ENCODE measurements at places on chromosomes 6 and 20.

GRCh38 chr20:58707770-58708169 lies 15.2 kb downstream of the NPEPL1 start:
- DNase-seq = no peak

GRCh38 chr20:33147299-33147698 lies 20.7 kb upstream of the BPIFA2 start:
- no peak for DNase-seq

GRCh38 chr6:162184465-162184864 lies 543.1 kb downstream of the PRKN start:
- DNase-seq = no peak

DNA sequence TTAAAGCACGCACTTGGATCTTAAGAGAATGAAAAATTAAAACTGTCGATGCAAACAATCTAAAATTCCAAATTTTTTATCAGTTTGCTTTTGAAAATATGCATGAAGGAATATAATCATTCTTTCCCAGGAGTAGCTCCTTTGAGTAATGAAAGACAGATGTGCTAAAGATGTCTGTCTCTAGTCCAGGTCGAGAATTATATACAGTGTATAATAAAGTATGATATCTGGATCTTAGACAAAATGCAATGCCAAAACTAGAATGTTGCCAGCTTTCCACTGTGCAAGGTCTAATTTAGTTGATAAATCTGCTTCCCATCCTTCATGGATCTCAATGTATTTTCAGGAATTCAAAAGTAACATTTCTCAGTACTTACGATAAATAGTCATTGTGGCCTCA lies 65.1 kb upstream of the ADGRG6 start:
- DNase-seq = no peak

- no peak for DNase-seq
Observed at GRCh38 chr20:57470212-57470522, 54.8 kb downstream of the CTCFL start.

DNA sequence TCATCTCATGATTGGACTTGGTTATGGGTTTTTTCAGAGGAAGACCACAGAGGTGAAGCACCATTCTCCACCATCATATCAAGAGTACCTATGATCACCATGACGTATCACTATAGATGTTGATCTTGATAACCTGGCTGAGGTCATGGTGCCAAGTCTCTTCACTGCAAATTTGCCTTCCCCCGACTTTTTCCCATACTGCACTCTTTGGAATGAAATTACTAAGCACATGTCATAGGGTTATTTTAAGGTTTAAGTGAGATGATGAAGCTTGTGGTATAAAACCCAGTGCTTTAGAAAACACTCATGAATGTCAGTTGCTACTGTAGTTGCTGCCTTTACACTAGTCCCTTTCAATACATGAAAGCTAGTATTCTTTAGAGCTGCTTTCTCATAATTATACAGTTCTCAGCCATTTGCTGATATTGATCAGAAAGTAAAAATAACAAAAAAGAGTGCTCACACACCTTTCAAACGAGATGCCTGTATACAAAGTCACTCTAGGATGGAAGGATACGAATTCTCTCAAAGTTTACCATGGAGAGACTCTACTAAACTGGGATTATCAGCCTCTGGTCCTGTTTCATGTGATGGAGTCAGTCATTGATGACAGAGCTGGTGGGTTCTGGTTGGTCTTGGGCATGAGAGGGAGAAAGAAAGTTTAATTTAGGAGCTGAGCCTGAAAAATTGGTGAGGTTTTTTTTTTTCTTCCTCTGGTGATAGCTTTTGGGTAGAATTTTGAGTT lies 228.1 kb downstream of the PRL start:
- DNase-seq = no peak

- DNase-seq = no peak
Observed at GRCh38 chr6:46510651-46511050, 19.4 kb upstream of the RCAN2 start.

DNA sequence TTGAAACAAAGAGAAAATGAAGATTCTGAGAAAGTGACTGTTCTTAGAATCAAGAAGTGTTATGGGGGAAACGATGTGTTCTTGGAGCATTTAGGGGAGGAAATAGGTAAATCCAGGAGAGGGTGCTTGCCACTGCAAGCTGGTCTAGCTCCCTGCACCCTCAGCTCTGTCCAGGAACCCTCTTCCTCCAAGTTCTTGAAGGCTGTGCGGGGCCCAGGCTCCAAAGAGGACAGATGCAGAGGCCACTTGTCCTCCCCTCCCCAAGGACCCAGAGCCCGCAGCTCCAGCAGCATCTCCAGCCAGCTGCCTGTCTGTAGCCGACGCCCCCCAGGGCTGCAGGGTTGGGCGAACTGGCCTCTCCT lies 87.9 kb downstream of the CDC5L start:
- DNase-seq = no peak

DNA sequence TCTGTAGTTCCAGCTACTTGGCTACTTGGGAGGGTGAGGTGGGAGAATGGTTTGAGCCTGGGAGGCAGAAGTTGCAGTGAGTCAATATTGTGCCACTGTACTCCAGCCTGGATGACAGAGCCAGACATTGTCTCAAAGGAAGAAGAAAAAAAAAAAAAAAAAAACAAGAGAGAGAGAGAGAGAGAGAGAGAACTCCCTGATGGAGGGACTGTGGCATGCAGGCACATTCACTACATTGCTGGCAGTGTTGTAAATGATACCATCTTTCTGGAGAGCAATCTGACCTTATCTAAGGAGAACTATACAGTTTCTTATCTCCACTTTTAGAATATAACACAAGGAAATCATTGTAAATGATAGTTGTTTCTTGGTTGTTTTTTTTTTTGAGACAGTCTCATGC lies 85.1 kb downstream of the MDN1 start:
- DNase-seq = no peak

Measured in effector CD4-positive, alpha-beta T cell (primary cell).